ENCODE measurements at places on chromosomes 13 and 19.

DNA sequence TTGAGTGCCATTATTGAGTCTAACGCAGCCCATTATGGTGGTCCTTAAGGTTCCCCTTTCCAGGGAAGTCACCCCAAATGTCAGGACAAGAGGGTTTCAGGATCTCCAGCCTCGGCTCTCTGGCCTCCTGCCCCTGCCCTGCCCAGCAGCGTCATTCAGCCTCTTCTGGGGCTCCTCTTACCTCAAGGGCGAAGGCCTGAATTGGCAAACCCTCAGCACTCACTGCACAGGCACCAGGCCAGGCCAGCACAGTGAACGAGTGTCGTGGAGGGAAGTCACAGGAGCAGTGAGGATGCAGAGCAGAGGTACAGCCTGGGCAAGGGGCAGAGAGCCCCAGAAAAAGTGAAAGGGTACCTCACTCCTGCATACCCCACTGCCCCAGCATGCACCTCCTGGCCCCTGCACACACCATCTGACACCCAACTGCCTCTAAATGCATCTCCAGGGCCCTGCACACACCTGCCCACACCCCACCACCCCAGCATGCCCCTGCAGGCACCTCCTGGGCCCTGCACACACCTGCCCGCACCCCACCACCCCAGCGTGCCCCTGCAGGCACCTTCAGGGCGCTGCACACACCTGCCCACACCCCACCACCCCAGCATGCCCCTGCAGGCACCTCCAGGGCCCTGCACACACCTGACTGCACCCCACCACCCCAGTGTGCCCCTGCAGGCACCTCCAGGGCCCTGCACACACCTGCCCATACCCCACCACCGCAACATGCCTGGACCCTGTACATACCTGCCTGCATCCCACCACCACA lies 19.8 kb downstream of the SLC25A42 start:
- no peak for DNase-seq

DNA sequence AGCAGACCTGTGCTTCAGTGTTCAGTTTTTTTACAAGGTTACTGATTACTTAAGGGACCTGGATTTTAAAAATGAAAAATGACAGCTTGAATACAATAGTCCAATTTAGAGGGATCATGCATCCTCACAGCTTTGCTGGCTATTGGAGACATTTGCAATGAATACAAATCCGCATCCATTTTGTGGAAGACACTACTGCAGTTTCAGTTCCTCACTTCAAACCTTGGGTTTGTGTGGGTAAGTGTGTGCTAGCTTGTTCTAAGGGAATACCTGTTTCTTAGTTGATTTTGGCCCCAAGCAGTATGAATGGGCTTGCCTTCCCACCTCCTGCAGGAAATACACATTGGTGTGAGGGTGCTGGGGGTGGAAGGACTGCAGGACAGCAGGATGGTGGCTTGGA lies 222.4 kb downstream of the OLFM4 start:
- no peak for DNase-seq

- no peak for DNase-seq
Measured at GRCh38 chr19:20925481-20925880, 2.4 kb downstream of the ZNF85 start.

GRCh38 chr13:38671980-38672379 lies 14.9 kb upstream of the FREM2 start:
- no peak for DNase-seq

- no peak for DNase-seq
Measured at GRCh38 chr13:41854758-41855157, 106.2 kb downstream of the VWA8 start.

DNA sequence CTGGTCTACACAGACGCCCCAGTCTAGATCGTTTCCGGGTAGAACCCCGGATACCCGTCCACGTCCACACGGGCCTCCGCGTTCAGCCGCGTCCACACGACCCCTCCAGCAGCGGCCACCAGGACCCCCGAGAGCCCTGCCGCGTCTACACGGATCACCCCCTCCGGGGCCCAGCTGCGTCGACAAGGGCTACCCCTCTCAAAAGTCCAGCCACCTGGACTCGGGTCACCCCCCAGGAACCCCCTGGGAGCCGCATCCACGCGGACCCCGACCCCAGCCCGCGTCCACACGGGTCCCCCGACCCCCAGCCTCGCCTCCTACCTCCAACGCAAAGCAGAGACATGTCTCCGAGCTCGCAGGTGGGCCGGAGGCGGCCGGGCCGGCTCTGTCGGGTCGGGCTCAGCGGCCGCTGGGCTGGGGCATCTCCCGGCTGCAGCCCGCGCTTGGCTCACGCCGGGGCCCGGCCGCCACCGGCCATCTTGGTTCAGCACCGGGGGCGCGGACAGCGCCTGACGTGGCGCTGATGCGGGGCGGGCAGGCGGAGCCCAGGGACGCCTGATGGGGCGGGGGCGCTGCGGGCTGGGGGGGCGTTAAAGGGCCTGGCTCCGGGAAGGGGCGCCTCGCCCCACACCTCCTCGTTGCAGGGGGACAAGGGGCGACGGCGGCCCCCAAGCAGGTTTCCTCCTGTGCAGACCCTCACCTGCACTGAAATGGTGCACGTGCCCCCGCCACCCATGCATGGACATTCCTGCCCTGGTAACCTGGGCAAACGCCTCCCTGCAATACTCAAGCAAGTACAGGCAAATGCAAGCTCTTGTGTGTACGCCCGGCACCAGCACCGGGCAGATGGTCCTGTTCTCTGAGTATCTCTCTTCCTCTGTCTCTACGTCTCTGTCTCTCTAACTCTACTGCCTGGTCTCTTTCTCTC lies at the start of gene UNC13A:
TSS of gene UNC13A (minus strand) at position 498 of the 928 bp plus-strand sequence. CDS start at position 343, 155 bp downstream.
- no peak for DNase-seq

GRCh38 chr13:57582032-57582431 lies 49.5 kb upstream of the PCDH17 start:
- no peak for DNase-seq

- no peak for DNase-seq
Measured at GRCh38 chr19:52270266-52270885, 989 bp downstream of the ZNF766 start.

- peak; percentile 30 for DNase-seq
Measured at GRCh38 chr13:113926951-113927660, 46.8 kb downstream of the C13orf46 start.

- no peak for DNase-seq
Measured at GRCh38 chr13:111589992-111590391, 269.6 kb downstream of the TEX29 start.

DNA sequence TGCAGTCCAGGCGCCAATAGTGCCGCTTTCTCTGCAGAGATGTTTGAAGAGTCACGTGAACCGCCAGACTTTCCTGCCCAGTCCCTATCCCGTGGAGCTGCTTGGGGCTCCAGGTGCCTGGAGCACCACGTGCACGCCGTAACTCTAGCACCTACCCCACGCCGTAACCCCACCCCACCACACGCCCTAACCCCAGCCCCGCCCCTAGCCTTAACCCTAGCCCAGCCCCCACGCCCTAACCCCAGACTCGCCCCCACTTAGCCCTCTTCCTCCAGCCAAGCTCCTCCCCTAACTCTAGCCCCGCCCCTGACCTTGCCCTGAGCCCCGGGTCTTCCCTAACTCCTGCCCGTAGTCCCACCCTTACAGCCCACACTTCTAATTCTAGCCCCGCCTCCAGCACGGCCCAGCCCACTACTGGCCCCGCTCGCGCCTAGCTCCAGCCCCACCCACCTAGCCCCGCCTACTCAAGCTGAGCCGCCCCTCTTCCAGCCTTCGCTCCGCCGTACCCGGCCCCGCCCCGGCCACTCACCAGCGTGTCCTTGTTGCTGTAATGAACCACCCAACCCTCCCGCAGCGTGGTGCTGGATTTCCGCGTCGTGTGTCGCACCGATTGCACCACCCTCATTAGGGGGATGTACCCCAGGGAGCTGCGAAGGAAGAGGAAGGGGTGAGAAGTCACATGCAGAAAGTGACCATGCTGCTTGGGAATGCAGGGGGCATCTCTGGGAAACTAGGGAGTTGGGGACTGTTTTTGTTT lies 19.5 kb downstream of the PRKD2 start:
- DNase-seq, result peak; percentile 71

DNA sequence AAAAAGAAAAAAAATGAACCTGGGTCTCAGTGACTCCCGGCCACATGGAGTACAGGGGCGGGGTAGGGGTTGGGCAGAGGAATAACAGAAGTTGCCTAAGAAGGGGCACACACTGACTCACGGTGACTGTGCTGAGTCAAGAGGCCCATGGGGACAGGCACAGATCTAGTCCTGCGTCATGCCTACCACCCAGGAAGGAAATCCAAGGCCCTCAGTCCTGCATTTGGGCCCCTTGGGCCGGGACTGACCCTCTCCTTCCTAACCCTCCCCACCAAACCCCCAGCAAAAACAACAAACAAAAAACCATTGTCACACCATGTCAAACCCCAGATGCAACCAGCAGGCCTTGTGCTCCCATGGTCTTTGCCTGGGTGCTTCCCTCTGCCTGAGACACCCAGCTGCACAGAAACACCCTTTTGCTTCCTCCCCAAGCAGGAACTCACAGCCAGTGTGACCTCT lies 9.6 kb upstream of the NOTCH3 start:
- DNase-seq, result no peak

DNA sequence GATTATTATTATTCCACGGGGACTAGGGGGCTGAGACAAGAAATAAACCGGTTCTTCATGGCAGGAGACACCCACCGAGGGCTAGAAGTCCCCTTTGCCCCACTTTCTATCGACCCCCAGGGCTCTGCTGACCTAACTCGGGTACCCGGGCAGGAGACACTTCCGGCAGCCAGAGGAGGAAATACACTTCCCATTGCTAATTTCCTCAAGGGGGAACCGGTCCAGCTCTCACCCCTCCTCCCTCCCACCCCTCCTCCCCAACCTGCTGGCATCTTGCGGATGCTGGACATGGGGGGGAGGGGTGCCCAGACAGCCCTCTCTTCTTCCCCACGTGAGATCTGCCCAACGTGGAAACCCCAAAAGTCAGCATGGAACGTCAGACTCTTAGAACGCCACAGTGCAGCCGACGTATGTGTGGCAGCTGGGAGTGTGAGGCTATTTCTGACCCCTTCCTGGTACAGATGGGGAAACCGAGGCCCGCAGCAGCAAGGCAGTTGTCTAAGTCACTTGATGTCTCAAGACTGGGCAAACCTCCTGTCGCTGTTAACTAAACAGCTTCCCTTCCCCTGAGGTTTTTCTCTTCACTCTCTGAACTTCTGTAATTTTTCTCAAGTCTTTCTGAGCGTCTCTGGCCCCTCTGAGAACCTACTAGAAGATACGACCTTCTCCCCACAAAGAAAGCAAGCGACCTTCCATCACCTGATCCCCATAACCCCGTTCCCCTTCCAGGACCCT lies 3.6 kb downstream of the GPR4 start:
- DNase-seq, result no peak

GRCh38 chr19:46144756-46145155 lies 3.3 kb upstream of the IGFL2 start:
- no peak for DNase-seq

- no peak for DNase-seq
Measured at GRCh38 chr19:16417660-16418596, 53.8 kb downstream of the EPS15L1 start.

DNA sequence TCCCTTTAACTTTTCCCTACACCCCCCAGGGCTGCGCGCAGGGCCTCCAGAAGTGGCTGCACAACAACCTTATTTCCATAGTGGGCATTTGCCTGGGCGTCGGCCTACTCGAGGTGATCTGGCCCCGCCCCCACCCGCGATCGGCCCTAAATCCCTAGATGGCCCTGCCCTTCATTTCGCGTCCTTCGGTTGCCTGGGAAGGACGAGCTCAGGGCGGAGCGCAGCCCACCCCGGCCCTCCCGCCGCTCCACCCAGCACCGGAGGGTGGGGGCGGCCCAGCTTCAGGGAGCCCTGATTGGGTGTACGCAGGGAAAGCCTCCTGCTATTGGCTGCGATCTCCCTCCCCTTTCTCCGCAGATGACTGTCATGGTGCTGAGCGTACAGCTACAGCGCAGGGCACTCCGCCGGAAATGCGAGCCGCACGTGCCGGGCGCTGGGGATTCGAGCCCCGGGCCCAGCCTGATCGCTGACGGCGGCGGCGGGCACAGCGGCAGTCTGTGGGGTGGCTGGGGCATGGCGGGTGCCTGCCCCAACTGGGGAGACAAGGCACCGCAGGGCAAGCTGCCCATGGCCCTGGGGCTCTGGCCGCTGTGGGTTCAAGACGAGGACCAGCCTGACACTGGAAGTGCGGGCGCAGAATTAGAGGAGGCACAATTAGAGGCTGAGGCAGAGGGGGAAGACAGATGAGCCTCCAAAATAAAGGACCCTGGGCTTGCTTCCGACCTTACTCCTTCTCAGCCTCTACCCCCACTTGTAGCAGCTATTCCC lies 4.3 kb downstream of the CD37 start:
- peak; percentile 90 for DNase-seq

- DNase-seq, result no peak
Measured at GRCh38 chr13:102667023-102667422, 27.8 kb downstream of the METTL21C start.

GRCh38 chr19:5228932-5229777 lies 111.5 kb downstream of the PTPRS start:
- DNase-seq, result no peak

DNA sequence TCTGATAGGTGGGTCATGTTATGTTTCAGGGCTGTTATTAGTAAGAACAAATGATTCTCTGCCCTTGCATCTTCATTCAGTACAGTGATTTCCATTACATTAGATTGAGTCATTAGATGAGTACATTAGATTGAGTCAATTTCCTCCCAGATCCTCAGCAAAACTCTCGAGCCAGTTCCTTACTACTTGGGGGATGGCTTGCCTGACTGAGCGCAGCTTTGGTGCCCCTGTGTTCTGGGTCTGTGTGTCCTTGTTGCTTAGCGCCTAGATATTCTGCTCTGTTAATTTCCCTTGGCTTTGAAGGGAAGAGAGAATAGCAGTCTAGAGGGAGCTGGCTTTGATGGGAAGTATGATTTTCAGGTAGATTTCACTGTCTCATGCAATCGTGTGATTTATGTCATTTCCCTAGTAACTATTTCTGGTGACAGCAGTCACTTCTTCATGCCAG lies 19.1 kb upstream of the SCEL start:
- DNase-seq, result no peak

DNA sequence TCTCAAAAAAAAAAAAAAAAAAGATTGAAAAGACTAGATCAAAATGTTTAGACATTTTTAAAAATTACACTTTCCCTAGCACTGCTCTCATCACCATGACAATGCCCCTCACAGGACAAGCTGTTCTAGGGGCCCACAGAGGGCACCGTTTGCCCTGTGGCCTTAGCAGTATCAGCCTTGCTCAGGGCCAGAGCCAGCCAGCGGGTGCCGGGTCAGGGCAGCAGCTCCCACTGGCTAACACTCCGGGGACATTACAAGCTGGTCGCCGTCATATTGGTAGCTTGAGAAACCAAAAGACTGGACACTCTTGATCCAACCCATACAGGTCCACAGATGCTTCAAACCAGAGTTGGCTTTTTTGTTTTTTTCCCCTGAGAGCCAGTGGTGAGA lies 18.0 kb downstream of the CAPN12 start:
- DNase-seq, result no peak
